Iris pigment epithelial cell (primary cell): ENCODE measurements at places on chromosomes 16 and 17.

GRCh38 chr17:57589151-57590034, 155.7 kb downstream of the CCDC182 start:
- no peak for DNase-seq

- DNase-seq: no peak
These were observed 25.0 kb downstream of the FAM20A start for GRCh38 chr17:68576137-68576536.

DNA sequence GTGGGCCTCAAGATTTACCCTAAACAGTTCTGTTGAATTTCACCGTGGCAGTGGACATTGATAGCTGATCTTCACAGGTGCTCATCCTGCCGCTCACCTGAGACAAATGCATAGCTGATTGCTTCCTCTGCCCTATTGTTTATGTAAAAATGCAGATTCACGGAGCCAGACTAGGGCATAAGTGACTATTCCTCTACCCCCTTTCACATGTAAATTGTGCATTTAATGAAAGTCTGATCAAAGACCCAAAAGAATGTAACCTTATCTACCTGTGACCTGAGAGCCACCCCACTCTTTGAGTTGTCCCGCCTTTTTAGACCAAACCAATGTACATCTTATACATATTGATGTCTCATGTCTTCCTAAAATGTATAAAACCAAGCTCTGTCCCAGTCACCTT, 312.4 kb upstream of the CDH5 start:
- DNase-seq: no peak

GRCh38 chr17:38349097-38349730, 2.4 kb upstream of the SOCS7 start:
- peak; percentile 81 for DNase-seq

DNA sequence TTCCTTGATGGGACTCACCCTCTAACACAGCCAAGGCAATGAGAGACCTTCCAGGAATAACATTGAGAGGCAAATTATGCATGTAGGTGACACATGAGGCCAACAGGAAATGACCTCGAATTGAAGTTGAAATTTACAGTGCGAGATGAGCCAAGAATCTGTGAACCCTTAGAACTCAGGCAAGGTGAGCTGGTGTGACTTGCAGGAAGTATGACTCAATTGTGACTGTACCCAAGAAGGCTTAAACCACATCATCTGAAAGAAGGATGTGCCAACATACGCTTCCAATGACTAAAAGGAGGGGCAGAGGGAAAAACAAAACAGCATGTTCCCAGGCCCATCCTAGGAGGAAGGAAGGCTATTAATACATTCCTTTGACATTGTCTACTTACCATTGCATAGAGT, 44.8 kb downstream of the PITPNC1 start:
- DNase-seq: peak; percentile 74

DNA sequence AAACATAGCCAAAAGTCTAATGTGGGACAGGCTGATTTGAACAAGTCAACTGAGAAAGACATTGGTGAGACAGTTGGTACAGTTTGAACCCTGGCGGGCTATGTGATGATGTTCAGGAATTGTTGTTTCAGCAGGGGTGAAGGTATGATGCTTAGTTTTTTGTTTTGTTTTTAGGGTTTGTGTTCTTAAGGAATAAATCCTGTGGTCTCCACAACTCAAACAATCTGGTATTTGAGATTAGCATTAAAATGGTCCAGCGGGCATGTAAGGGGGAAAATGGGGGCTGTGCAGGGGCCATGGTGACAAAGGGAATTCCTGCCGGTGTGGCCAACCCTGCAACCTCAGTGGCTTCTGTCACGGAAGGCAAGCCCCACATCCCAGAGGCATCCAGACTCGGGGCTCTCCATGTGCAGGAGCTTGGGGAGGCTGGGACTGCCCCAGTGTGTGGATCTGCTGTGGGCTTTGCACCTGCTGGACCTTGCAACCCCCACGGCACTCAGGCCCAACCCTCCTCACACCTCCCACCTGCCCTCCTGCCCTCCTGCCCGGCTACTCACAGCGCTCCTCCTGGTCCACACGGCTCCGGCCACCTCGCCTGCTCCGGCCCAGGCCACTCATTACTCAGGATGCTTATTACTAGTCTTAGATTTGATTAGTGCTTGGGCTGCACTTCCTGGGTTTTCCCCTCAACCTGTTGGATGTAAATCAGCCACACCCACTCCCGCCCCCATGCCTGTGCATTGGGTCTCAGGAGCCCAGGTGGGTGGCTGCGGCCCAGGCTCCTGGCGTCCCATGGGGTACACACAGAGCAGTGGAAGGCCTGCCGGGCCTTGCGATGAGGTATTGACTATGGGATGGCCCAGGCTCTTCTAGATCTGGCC, at the start of gene TNFRSF13B:
TNFRSF13B (minus strand) TSS at position 661 of the 881 bp plus-strand sequence; CDS start at position 618, 43 bp downstream.
- no peak for DNase-seq

DNA sequence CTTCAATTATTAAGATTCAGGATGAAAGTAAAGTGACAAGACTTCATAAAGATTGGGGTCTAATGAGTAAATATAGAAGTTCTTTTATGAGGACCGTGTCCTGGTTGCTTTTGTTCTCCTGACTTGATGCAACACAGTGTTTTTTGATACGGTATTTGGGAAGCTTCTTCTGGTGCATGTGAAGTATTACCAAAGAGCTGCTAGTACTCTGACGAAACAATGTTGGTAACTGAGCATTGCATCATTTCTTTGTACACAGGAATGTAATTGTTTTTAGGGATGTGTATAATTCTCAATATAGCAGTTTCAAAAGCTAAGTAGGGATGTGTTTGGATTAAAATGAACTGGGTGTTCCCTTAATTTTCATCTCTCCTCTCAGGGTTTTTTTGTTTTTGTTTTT, 15.9 kb downstream of the KPNB1 start:
- peak; percentile 55 for DNase-seq

DNA sequence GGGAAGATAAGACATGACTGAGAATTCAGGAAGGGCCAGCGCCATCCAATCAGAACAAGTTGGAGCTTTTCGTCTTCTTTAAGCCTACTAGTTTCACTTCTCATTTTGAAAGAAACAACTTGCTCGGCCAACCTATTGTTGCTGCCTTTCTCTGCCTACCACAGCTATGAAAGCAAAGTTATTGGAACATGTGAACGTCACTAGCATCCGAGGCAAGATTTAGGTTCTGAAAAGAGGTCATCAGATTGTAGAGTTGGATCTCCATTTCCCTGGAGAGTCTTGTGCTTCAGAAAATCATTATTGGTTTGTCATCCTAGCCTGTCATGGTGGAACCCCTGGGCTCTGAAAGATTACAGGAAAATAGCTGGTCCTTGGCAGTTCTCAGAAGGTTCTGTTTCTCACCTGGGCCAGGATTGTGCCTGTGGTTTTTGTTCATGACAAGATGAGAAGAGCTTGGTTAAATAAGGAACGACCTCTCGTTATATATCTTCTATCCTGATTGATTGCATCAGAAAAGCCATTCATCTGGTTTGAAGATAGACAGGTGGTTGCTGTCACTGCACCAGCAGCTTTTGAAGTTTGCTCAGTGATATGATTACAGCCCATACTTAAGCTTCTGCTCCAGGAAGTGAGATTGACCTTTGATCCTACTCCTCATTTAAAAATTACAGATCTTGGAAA, 25.3 kb downstream of the CDH13 start:
- DNase-seq: no peak

GRCh38 chr16:68072038-68072695, 13.0 kb upstream of the NFATC3 start:
- DNase-seq: peak; percentile 84

GRCh38 chr16:10240854-10241613, 58.8 kb upstream of the GRIN2A start:
- DNase-seq: no peak
